NCI-H1436 (cell line): ENCODE measurements at places on chromosomes 4 and X.
A peak's percentile ranks its signal among the peaks of the same experiment; 100 is the strongest.

- no peak for DNase-seq
These were observed 3.6 kb downstream of the ATP2B3 start for GRCh38 chrX:153521034-153521433.

DNA sequence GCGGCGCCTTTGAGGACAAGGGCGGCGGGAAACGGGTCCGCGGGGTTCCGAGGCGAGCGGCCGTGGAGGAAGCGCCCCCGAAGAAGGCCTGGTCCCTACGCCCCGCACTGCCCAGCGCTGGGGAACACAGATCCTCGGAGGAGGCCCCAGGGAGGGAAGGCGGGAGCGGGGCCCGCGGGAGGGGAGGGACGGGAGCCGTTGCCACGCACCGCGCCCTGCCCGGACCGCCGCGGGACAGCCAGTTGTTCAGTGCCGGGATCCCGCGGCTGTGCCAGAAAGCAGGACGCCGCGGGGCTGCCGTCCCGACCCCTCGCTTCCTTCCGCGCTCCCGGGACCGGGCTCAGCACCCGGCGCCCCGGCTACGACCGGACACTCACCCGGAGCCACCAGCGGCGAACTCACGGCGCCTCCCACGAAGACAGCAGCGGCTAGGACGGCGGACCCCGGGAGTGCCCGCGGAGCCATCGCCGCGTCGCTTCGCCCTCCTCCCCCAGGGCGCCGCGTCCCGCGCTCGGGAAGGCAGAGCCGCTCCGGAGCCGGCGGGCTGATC, 278 bp downstream of the RELL1 start:
- no peak for DNase-seq

GRCh38 chr4:4247696-4248028, 361 bp downstream of the TMEM128 start:
- DNase-seq, result no peak

GRCh38 chrX:115559672-115560071, 1.3 kb upstream of the PLS3 start:
- no peak for DNase-seq

- DNase-seq, result no peak
These were observed 20.2 kb downstream of the FBXW7 start for GRCh38 chr4:152515678-152516077.

GRCh38 chr4:8594097-8595038, 1.8 kb downstream of the CPZ start:
- DNase-seq, result no peak

- DNase-seq, result no peak
These were observed 1290.7 kb downstream of the STIM2 start for GRCh38 chr4:28151314-28151713.

DNA sequence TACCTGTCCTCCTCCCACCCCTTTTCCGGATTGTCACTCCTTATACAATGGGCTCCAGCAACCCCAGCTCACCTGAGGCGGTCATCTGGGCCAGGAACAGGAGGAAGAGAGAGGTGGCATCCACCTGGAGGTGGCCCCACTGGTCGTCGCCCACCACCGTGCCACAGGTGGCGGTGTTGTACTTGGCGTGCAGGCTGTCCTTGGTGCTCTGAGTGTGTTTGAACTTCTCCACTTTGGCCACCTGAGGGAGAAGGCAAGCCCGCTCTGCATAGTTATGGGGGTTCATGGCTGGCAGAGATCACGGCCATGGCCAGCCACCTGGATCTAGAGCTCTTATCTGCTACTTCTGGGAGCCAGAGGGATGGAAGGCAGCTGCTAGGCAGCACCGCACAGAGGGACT, 32.9 kb downstream of the PHKA2 start:
- DNase-seq, result no peak

GRCh38 chr4:1291091-1291490, 1.4 kb downstream of the MAEA start:
- no peak for DNase-seq

DNA sequence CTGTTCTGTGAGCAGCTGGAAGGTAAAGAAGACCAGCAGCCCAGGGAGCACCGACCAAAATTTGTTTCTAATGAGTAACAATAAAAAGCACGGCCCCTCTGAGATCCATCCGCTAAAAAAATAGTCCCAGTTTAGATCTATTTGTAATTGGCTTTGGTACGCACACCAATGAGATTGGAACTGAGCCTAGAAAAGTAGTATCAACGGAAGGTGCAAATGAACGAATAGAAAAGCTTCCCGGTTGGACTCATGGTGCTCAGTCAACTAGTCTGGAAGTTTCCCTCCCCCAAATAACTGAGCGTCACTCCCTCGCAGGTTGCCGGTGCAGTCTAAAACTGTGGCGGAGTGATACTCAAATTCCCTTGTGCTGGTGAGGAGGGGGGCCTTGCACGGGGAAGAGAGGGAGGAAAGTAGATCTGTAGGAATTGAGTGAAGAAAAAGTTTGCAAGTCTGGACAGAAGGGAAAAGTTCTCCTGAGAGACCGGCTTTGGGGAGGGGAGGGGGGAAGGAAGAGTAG, at the start of gene COL4A5:
TSS of gene COL4A5 (plus strand) at position 413 of the 517 bp plus-strand sequence. CDS start 288 bp downstream, outside the sequence.
- DNase-seq, result peak; percentile 48

DNA sequence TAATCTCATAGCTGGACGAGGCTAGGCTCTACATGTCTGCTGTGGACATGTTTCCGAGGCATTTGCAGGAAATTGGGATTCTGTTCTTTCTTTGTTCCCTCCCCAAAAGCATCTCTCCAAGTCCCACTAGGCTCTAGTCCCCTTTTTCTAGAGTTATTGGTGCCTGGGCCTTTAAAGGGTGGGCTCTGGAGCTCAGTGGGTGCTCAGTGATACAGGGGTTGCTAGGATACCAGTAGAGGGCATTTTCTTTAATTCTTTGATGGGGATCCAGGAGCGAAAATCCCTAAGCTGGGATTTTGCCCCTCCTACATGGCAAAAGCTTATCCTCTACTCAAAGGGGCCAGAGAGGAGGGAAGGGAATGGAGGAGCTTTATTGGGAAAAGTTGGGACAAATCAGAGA, 34.2 kb downstream of the ARHGEF9 start:
- DNase-seq, result peak; percentile 22

DNA sequence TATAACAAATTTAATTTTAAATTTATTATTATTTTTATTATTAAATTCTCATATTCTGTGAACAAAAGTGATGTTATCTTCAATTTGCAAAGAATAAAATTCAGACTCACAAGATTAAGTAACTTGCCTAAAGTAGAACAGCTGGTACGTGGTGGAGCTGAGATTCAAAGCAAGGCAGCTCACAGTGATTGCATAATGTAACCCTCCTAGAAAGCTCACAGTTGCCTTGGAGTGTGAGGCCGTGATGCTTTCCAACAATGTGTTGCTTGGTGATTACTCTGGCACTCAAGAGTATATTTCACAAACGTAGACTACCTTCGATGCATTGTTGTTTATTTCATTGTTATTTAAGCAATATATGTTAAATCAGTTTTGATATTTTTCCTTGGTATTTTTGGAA, 1039.2 kb upstream of the PABPC4L start:
- no peak for DNase-seq

- DNase-seq, result no peak
These were observed 315.9 kb downstream of the PCDH10 start for GRCh38 chr4:133465022-133465421.

DNA sequence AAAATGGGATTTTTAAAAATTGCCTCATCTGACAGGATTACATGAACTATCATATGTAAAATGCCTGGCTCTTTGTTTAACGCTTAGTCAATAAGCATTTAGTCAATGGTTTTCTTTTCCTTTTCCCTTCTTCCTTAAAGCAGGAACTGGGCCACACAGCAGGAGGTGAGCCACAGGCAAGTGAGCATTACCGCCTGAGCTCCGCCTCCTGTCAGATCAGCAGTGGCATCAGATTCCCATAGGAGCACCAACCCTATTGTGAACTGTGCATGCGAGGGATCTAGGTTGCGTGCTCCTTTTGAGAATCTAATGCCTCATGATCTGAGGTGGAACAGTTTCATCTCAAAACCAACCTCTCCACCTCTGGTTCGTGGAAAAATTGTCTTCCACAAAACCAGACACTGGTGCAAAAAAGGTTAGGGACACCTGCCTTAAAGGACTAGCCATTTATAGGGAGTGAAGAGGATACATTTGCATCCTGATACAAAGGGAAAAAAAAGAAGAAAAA, 306.1 kb downstream of the FBXW7 start:
- DNase-seq, result no peak

- no peak for DNase-seq
These were observed 47.5 kb downstream of the SPATA18 start for GRCh38 chr4:52098618-52099017.

- DNase-seq, result no peak
These were observed 330.2 kb downstream of the HS3ST1 start for GRCh38 chr4:11098461-11098860.

- DNase-seq, result no peak
These were observed 1.1 kb upstream of the CCNQ start for GRCh38 chrX:153600032-153600373.

DNA sequence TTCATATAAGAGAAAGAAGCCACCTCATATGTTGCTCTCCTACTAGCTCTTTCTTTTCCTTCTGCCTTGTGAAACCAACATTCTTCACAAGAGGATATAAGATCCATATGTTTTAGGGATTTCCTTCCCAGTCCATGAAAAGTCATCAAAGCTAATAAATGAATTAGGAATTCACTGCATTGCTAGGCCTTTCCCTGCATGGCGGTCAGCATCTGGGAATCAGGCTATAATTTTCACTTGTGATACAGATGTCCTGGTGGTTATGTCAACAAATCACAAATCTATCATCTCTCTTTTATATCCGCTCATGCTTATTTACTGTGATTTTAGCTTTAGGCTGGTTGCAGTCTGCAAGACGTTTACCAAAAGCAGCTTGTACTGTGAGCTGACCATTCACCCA, 510.0 kb downstream of the NLGN4X start:
- no peak for DNase-seq

GRCh38 chrX:24839331-24839730, 145.6 kb downstream of the POLA1 start:
- DNase-seq, result no peak

DNA sequence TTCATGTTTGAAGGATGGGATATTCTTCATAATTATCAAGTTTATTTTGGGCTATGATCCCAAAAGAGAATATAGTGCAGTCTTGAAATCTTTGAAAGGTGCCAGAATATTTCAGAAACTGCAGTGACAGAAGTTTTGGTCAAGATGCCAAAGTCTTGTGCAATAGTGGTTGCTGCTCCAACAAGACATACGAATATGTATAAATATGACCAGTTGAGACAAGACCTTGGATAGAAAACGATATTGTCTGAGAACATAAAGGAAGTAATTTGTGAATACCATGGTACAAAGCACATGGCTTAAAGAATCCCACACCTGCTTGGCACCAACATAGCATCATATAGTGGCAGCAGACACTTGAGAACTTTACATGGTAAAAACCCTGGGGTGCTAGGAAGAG, 48.6 kb upstream of the AMELX start:
- DNase-seq, result no peak

- DNase-seq, result no peak
These were observed 176.9 kb downstream of the SLIT2 start for GRCh38 chr4:20428436-20429160.

GRCh38 chr4:42942216-42942615, 49.7 kb downstream of the GRXCR1 start:
- no peak for DNase-seq

GRCh38 chr4:86184216-86184900, 175.5 kb downstream of the MAPK10 start:
- no peak for DNase-seq

DNA sequence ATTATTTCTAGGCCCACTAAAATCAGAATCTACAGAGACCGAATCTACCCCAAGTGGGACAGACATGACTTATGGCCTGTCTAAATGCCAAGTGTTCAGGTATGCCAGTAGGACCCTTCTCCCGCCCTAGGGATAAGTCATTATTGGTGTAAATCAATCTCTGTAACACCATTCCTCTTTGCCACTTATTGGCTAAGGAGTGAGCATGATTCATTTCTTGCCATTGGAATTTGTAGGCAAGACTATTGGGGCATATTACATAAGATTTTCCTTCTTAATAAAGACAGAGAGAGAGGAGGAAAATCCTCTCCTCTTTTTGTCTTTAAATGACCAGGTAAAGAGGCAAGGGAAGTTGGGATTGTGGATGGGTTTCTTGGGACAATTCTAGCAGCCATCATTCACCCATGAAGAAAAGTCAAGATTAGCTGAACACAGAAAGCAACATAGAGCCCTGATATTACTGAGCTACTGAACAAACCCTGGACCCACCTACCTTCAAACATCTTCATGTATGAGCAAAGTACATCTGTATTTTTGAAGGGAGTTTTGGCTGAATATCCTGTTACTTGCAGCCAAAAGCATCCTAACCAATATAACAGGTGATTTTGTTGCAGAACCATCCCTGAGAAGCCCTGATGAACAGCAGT, 2.6 kb downstream of the SLC9B2 start:
- DNase-seq, result no peak

DNA sequence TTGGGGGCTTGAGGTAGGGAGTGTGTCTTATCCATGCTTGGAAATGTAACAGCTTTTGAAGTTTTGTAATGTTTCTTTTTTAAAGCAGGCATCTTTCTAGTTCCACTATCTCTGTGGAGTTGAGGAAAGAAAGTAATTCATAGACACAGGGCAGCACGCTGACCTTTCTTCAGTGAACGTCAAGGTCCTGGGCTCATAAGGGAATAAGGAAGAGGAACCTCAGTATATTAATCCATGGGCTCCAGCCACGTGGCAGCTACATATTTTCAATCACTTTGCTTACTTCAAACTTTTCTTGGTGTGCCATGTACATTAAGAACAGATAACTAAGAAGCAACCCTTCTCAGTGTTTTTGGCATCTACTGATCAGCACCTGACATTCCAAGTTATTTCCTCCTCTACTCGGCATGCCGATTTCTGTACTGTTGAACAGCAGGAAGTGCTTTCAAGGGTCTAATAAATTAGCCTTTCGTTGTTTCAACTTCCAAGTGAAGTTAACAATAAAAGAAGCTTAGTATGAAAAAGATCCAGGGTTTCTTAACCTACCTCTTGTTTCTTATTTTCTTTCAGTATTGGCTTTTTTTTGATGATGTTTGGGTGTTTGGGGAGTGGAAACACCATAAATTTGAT, 88.2 kb downstream of the SORBS2 start:
- DNase-seq, result no peak

DNA sequence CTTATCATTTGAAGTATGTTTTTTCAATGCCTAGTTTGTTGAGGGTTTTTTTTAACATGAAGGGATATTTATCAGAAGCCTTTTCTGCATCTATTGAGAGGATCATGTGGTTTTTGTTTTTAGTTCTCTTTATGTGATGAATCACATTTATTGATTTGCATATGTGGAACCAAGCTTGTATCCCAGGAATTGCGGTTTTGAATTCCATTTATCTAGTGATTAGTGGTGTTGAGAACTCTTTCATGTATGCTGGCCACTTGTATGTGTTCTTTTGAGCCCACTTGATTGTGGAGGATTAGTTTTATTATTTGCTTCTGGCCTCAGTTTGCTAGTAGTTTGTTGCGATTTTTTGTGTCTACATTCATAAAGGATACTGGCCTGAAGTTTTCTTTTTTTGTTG, 85.0 kb upstream of the CNKSR2 start:
- no peak for DNase-seq

DNA sequence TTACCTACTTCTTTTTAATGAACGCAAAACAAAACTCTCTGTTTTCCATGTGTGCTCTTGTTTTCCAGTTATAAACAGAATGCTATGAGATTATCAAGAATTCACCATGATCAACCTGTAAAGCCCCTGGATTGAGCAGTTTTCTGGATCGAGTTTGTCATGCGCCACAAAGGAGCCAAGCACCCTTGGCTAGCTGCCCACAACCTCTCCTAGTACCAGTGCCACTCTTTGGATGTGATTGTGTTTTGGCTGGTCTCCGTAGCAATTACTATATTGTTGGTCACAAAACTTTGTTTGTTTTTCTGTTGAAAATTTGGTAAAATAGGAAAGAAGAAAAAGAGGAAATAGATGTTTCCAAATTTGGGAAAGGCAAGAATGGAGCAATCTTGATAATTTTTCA, 51.1 kb downstream of the UGT2B7 start:
- no peak for DNase-seq

- no peak for DNase-seq
These were observed 289.9 kb downstream of the ASMT start for GRCh38 chrX:1904663-1905218.
